T-helper 2 cell treated with Interferon-gamma antibody and Interleukin-4, amounts not matched to agents 5 μg/mL and 100 μg/mL, for 36 hours (primary cell): ENCODE measurements at places on chromosomes 3 and 15.

DNA sequence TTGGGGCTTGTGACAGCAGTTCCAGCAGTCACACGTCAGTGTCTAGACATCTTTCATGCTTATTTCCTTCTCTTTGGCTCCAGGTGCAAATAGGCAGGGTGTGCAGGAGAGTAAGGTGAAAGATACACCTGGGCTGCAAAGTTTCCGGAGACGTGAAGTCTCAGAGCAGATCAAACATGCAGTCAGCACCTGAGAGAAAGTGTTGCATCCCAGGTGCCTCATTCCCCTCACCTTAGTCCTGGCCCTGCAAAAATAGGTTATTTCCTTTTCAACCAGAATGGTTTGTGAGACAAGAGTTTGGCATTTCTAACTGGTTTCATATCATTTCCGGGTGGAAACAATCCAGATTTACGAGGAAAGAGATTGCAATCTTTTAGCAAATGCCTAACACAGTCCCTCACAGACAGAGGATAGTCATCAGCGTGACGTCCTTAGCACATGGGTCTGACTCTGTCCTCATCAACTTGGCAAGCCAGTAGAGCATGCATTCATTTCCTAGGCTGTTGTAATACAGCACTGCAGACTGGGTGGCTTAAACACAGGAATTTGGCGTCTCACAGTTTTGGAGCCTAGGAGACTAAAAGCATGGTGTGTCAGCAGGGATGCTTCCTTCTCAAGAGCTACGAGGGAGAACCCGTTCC is 58.2 kb upstream of the ARRDC4 start:
- H3K27me3 ChIP-seq, result peaks cover 22% of the 10 kb centered on the region
- H3K4me3 ChIP-seq, result no peak overlapping the region
- H3K4me1 ChIP-seq, result no peaks in the 10 kb centered on the region
- no peak overlapping the region for H3K27ac ChIP-seq
- DNase-seq, result no peak

GRCh38 chr3:174862101-174862500 is 3.0 kb downstream of the NAALADL2 start:
- H3K27ac ChIP-seq, result no peak overlapping the region
- H3K27me3 ChIP-seq, result no peaks in the 10 kb centered on the region
- DNase-seq, result no peak
- H3K36me3 ChIP-seq, result no peaks in the 10 kb centered on the region
- H3K4me1 ChIP-seq, result no peaks in the 10 kb centered on the region

DNA sequence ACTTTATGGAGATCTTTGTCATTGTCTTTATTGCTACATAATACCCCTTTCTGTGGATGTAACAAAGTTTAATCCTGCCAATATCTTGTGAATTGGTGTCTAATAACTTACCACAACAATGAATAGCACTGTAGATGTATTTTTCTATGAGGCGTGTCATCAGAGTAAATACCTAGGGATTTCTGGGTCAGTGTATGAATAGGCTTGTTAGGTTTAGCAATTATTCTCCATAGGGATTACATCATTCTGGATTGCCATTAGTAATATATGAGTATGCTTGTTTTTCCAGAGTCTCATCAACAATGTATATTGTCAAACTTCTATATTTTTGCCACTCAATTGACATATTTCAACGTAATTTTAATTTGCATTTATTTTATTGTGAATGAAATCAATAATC is 67.9 kb downstream of the UNC13C start:
- H3K4me1 ChIP-seq, result no peaks in the 10 kb centered on the region
- no peak overlapping the region for H3K27ac ChIP-seq
- no peak for DNase-seq
- H3K27me3 ChIP-seq, result no peaks in the 10 kb centered on the region
- H3K4me3 ChIP-seq, result no peak overlapping the region

DNA sequence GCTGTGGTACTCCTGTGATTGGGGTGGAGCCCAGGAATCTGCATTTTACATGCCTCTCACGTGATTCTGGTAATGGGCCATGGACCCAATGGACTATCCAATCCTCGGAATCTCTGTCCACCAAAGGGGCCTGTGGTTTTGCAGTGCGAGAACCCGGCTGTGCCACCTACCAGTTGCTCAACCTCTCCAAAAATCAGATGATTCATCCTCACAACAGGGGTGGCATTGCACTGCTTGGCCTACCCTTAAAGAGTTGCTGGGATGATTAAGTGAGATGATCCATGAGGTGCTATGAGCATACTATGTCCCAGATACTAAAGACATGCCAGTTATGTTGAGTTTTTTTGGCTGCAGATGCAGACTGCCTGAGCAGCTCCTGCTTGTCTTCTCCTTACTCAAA is 5.1 kb downstream of the ANP32A start:
- H3K27me3 ChIP-seq, result no peaks in the 10 kb centered on the region
- H3K4me3 ChIP-seq, result peak overlapping the region; percentile 96
- H3K36me3 ChIP-seq, result peaks cover 29% of the 10 kb centered on the region
- peaks cover 42% of the 10 kb centered on the region for H3K4me1 ChIP-seq
- H3K27ac ChIP-seq, result peak overlapping the region; percentile 98

- no peak overlapping the region for H3K27ac ChIP-seq
- H3K36me3 ChIP-seq, result no peaks in the 10 kb centered on the region
- H3K27me3 ChIP-seq, result peaks cover 12% of the 10 kb centered on the region
- peaks cover 11% of the 10 kb centered on the region for H3K4me1 ChIP-seq
Observed at GRCh38 chr15:59532770-59533379, 78.7 kb upstream of the GCNT3 start.

GRCh38 chr15:78077871-78078210 is 330 bp upstream of the TBC1D2B start:
- H3K27me3 ChIP-seq, result no peaks in the 10 kb centered on the region
- no peak for DNase-seq
- H3K27ac ChIP-seq, result peak overlapping the region; percentile 74

DNA sequence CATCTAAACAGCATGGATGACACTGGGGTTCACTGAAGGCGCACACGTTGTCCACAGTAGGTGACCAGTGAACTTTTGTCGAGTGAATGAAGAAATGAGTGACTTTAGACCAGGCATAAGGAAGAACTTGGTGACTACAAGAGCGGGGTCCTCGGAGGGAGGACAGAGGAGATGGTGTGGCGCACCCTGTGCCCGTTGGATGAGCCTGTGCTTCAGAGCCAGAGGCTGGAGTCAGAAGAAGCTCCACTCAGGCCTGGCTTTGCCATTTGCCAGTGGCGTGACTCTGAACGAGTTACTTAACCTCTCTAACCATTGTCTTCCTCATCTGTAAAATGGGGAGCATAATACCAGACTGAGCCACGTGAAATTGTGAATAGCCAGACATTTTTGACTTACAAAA is 42.2 kb downstream of the MUC4 start:
- no peaks in the 10 kb centered on the region for H3K36me3 ChIP-seq
- H3K27me3 ChIP-seq, result no peaks in the 10 kb centered on the region
- no peaks in the 10 kb centered on the region for H3K4me1 ChIP-seq

GRCh38 chr3:99969136-99969535 is 145.2 kb downstream of the FILIP1L start:
- DNase-seq, result no peak
- H3K4me1 ChIP-seq, result peaks cover 25% of the 10 kb centered on the region
- H3K27me3 ChIP-seq, result no peaks in the 10 kb centered on the region
- no peak overlapping the region for H3K4me3 ChIP-seq

DNA sequence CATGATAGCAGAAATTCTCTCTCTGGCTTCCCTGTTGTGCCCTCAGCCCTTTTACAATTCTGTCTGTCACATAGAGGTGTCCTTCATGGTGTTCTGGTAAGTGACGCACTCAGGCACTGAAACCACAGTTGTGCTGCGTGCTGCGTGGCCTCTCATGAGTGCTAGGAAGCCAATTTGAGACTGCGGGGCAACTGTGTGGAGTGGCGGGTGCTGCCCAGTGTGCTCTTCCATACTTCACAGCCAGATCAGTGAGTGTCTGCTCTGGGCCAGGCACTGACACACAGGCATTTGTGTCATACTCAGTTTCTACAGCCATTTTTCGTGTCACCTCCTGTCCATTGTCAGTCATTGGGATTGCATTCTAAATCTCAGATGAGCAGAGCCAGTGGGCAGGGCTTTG is 133.1 kb upstream of the PLXNA1 start:
- H3K27me3 ChIP-seq, result peaks cover 4% of the 10 kb centered on the region
- H3K4me3 ChIP-seq, result no peak overlapping the region

DNA sequence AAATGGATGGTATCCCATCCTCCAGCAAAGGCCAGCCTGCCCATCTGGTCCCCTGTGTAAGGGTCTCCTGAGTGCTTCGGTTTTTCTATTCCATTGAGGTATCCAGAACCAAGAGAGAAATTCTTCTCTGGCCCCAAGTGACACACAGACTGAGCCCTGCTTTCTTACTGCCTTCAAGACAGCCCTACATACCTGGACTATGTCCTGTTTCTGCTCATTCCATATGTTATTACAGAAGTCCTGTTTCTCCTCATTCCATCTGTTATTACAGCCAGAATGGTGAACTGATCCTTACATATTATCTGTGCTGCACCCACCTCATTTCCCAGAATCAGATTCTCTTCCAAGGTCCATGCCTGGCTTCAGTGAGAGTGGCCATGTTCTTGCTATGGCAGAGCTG is 115.2 kb downstream of the DCLK3 start:
- H3K4me1 ChIP-seq, result no peaks in the 10 kb centered on the region
- no peak for DNase-seq
- no peak overlapping the region for H3K27ac ChIP-seq
- no peaks in the 10 kb centered on the region for H3K36me3 ChIP-seq
- H3K4me3 ChIP-seq, result no peak overlapping the region
- peaks cover 2% of the 10 kb centered on the region for H3K27me3 ChIP-seq

DNA sequence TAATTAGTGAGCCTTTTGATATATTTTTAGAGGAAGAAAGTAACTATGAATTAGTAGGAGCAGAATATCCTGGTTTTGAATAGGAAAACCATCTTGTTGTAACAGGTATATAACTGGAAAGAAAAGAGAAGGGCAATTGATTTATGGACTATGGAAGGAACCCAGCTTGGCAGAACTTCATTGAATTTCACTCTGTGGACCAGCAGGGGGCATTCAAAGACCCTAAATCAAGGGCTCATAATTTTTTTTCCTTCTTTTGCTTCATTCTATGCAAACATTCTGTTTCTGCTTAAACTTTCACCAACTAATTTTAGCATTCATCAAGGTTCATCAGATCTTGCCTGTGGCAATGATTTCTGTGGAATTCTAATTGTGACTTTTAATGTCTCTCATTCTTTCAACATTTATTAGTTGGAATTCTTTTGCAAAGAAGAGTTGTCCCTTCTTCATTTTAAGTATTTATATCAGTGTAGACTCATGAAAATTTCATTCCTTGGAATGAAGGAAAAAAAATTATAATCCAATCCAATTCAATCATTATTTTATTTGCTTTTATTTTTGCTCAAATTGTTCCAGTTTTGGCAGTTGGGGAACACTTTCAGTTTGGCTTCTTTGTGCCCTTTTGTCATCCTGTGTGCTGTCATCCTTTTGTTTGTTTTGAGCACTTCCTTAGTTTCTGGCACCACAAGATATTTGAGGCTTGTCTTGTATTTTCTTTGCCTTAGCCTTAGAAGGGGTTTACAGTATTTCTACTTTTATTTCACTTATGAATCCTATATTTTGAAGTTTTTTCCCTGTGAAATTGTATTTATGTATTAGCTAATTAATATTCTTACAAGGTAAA is 30.4 kb downstream of the NXPE3 start:
- peaks cover 24% of the 10 kb centered on the region for H3K36me3 ChIP-seq
- peaks cover 51% of the 10 kb centered on the region for H3K4me1 ChIP-seq
- no peak for DNase-seq
- H3K4me3 ChIP-seq, result peak overlapping the region; percentile 5
- H3K27me3 ChIP-seq, result no peaks in the 10 kb centered on the region
